Spleen (tissue), 13 donors: ENCODE measurements at places on chromosomes 7 and 10.
A peak's percentile ranks its signal among the peaks of the same experiment; 100 is the strongest.

- no peak for DNase-seq
Measured at GRCh38 chr10:129279446-129280154, 187.4 kb upstream of the MGMT start.

DNA sequence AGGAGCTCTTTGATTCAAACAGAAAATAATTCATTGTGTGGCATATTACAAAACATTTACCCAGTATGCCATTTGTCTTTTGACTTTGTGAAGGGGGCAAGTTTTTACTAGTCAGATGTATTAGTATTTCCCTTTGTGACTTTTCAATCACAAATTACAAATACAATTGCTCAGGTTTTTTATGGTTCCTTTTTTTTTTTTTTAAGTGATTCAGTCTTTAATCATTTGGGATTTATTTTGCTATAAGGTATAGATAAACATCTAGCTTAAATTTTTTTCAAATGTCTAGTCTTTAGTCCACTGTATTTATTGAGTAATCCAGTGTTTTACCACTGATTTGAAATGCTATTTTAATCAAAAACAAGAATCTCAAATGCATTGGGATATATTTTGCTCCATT lies 75.9 kb downstream of the AOAH start:
- no peak for DNase-seq

GRCh38 chr10:94131885-94132284 lies 138.2 kb downstream of the PLCE1 start:
- no peak for DNase-seq

GRCh38 chr7:22425361-22425760 lies 68.4 kb upstream of the RAPGEF5 start:
- DNase-seq: no peak

GRCh38 chr7:26667514-26668133 lies 196.8 kb downstream of the SKAP2 start:
- DNase-seq: no peak

DNA sequence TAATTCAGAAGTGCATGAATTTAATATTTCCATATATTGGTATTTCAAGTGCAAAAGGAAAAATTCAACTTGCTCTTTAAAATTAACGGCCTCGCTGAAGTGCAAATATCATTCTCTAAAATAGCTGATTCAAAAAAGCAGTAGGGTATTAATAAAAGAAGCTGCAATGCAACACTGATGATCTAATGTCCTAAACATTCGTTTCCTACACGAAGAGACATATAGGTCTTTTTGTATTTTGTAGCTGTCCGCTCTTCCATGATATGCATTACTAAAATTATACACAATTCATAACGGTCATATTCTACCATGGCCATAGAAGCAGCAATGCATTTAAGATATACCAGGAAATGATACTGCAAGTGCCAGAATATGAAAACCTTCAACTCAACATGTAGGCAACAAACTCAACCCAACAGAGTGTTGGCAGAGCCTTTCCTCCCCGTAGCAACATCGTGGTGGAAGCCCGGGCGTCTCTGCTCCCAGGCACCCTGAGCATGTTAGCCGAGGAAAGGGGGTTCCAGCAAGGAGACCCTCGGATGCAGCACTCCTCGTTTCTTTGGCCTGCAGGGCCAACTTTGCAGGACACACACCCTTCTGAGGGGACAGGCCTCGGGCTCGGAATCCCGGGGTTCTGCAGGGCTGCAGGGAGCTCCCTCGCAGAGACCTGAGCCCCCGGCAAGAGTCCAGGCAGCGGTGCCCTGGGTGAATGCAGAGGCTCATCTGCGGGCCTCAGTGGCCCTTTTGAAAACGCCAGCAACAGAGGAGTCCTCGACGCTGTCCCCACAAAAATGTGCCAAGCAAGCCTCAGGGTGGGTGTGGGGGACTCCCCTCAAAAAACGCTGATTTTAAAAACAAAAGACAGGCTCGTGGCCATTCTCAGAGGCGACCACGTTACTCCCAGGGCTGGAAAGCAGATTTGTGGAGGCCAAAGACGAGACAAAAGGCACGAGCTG lies 1.6 kb downstream of the FAM171A1 start:
- no peak for DNase-seq

- no peak for DNase-seq
Measured at GRCh38 chr7:39042670-39043069, 65.0 kb downstream of the POU6F2 start.

DNA sequence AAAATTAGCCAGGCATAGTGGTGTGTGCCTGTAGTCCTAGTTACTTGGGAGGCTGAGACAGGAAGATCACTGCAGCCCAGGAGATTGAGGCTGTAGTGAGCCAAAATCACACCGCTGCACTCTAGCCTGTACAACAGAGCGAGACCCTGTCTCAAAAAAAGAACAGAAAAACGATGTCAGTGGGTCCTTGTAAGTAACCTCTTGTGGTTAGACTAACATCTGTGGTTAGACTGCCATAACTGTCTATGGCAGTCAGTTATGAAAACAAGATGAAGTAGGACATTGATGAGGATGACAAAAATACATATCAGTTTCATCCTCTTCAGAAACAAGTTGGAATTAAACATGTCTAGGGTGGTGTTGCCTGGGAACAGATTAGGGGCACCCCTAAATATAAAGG lies 53.3 kb downstream of the AKAP9 start:
- DNase-seq: no peak

GRCh38 chr7:150339409-150339809 lies 2.0 kb downstream of the RARRES2 start:
- DNase-seq: no peak

GRCh38 chr7:103127006-103127405 lies 21.9 kb downstream of the NAPEPLD start:
- no peak for DNase-seq

DNA sequence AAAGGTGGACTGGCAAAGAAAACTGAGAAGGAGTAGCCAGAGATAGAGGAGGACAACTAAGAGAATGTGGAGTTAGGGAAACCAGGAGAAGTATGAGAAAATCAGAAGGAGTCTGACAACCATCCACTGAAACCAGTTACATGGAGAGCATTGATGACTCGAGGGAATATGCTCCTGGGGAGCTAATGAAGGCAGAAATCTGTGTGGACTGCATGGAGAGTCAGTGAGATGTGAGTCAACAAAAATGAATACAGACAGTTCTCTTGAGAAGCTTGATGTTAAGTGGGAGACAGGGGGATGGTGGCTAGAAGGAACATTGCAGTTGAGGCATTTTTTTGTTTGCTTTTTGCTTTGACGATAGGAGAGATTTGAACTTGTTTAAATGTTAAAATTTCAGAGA lies 34.3 kb upstream of the ZNF32 start:
- no peak for DNase-seq

- peak; percentile 85 for DNase-seq
Measured at GRCh38 chr10:14543046-14543903, 212.6 kb upstream of the FRMD4A start.

- DNase-seq: no peak
Measured at GRCh38 chr10:74445493-74445892, 294.5 kb downstream of the ADK start.

DNA sequence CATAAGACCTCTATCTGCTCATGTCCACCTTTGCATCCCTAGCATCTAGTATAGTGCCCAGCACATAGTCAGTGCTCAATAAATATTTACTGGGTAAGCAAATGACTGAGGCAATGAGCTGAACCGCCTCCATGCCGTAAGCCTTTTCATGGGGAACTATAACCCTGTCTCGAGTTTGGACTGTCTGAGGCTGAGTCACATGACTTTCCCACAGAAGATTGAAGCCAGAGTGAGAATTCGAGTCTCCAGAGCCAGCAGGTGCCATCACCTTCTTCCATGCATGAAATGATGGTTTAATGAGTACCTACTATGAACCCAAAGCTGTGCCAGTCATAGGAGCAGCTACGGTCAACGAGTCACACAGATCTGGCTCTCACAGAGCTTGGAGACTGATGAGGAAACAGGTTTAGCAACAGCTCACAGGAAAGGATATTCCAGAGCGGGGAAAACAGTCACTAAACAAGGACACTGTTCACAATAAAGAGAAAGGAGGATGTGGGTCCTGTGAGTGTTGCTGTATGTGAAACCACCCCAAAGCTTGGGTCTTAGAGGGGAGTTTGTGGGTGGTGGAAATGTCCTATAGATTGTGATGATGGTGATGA lies 75.2 kb downstream of the TEX36 start:
- no peak for DNase-seq

DNA sequence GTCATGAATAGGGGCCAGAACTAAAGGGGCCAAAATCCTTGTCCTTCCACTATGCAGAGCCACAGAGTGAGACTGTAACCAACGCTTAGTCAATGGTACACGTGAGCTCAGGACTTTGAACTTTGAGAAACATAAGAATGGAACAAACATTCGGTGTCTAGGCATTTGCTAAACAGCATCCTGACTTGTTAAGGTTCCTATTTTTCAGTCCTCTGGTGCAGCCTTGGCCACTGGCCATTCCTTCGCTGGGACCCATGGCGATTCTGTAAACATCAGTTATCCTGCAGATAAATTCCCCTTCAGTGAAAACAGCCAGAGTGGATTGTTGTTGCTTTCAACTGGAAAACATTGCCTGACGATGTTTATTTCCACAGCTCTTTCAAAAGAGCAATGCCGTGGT lies 266.8 kb downstream of the SORCS1 start:
- DNase-seq: no peak

GRCh38 chr7:105782391-105783042 lies 93.9 kb downstream of the ATXN7L1 start:
- DNase-seq: peak; percentile 51

DNA sequence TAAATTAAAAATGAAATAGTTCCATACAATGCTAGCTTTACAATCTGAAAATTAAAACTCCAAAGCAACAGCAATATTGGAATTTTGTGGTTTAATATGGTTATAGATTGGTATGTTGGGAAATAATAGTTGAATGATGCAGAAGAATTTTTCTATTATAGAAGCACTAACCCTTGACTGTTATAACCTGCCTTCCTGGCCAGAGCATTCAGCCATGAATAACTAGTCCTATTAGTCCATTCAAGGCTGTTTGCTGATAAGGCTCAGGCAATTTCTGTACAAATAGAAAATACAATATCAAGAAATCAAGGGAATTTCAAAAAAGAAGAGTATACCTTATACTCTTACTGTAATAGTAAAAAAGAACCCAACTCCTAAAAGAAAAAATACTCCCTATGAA lies 101.6 kb upstream of the SP4 start:
- DNase-seq: no peak

GRCh38 chr7:134098072-134098471 lies 29.1 kb upstream of the LRGUK start:
- DNase-seq: no peak

- no peak for DNase-seq
Measured at GRCh38 chr7:34491899-34492298, 166.1 kb upstream of the NPSR1 start.

DNA sequence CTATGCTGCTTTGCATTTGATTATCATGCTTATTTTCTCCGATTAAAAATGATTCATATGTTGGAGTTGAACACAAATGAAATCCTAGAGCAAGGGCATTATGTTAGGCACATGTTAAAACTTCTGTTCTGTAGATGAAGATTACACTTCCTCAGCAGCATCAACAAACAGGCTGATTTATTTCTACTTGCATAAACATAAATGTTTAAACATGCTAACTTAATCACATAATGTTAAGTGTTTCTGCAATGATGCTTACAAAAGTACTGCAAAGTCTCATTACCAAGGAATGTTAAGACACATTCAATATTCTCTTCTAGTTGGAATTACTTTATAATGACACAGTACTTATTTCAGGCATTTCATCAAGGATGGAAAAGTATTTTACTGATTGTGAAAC lies 770.8 kb downstream of the ANKRD7 start:
- DNase-seq: no peak
